ENCODE measurements at places on chromosomes 5 and 9.
A peak's percentile ranks its signal among the peaks of the same experiment; 100 is the strongest.

- DNase-seq: no peak
These were observed 589.2 kb downstream of the PRR16 start for GRCh38 chr5:121053055-121053985.

- no peak for DNase-seq
These were observed 3.9 kb downstream of the STC2 start for GRCh38 chr5:173324115-173325001.

GRCh38 chr5:109374625-109375024 lies 35.1 kb downstream of the PJA2 start:
- no peak for DNase-seq

DNA sequence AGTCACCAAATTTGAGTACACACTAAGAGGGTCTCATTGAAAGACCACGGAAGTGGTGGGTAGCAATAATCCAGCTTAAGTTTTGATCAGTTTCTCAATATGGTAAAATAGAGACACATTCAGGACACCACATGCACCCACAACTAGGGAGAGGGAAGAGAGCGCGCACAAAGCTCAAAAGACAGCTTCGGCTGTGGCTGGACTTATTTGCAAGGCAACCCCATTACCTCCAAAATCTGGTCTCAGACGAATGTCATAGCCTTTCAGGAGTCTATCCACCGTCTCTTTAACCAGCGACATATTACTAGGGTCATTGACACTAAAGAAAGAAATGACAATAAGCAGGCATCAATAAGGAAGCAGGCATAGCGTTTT lies 443 bp downstream of the GABRB2 start:
- DNase-seq: no peak

GRCh38 chr5:142800776-142801494 lies 30.8 kb downstream of the ARHGAP26 start:
- DNase-seq: peak; percentile 49

GRCh38 chr9:111601237-111602018 lies 2.0 kb upstream of the PTGR1 start:
- DNase-seq: no peak

Data from activated naive CD8-positive, alpha-beta T cell treated with anti-CD3 and anti-CD28 coated beads, Interleukin-2, amount 10 ng/mL, durations not matched to agents 7 days and 5 days (primary cell).